Activated CD4-positive, alpha-beta T cell treated with anti-CD3 and anti-CD28 coated beads, Interleukin-2, Interleukin-4, amounts not matched to agents 100 ng/mL and 50 ng/mL, durations not matched to agents 16 hours and 8 hours (primary cell): ENCODE measurements at places on chromosomes 7 and 10.
A peak's percentile ranks its signal among the peaks of the same experiment; 100 is the strongest.

DNA sequence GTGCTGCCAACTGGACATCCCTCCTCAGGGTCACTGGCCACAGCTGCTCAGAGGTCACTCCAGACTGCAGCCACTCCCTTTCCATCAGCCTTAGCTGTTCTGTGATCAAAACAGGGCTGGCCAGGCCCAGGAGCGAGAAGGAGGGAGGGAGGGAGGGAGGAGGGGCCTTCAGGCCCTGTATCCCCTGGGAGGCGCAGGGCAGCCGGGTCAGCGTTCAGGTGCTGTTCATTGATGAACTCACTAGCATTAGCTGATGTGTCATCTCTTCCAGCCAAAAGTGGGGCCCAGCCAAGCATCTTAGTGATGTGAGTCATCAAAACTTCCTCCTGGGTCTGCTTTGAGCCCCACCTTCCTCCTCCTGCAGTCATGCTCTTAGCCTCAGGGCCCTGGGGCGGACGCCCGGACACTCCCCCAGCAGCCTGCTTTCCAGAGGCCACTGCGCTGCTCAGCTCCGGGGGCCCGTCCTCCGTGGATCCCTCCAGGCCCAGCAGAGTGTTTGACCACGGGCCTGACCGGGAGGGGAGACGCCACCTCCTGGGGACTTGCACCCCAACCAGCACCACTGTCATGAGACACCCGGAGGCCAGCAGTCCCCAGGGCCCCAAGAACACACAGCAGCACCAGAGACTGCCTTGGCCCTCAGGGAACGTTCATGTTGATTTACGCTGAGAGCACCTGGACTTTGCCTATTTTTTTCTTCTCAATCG lies 149.2 kb downstream of the PRKAG2 start:
- DNase-seq: peak; percentile 82

- DNase-seq: no peak
Observed at GRCh38 chr10:119031496-119032059, 2.1 kb downstream of the NANOS1 start.

DNA sequence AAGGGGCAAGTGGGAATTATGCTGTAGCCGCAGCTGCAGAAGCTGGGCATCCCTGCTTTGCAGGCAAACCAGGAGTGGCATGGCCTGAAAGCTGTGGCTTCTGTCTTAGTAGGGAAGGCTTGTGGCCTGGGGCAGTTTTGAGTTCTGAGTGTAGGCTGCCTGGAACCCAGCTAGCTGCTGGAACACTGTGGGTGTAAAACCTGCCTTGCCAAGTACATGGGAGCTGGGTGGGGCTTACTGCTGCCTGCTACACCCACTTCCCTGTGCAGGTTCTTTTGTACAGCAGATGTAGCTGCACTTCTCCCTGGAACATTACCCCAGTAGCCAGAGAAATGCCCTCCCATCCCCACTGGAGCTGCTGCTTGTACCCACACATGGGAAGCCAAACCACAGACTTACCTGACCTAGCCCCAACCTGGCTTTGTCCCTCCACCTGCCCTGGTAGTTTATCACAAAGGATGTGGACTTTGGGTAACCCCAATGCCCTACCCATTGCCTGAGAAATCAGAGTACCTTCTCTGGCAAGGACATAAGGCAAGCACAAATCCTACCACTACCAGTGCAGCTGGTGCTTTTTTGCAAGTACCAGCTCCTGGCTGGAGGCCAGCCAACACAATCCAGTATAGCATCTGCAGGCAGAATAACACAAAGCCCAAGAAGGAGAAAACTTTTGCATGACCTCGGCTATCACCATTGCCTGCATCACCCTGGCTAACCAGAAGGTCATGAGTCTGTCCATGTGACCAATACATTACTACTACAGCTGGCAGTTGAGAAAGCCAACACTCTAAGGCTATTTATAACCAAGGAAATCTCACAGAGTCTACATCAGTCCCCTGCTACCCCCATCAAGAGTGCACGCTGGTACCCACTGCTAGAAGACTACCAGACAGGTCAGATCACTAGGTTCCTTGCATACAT lies 26.5 kb upstream of the PPP1R3A start:
- DNase-seq: no peak

- DNase-seq: no peak
Observed at GRCh38 chr7:119890631-119891030, 382.3 kb upstream of the KCND2 start.

DNA sequence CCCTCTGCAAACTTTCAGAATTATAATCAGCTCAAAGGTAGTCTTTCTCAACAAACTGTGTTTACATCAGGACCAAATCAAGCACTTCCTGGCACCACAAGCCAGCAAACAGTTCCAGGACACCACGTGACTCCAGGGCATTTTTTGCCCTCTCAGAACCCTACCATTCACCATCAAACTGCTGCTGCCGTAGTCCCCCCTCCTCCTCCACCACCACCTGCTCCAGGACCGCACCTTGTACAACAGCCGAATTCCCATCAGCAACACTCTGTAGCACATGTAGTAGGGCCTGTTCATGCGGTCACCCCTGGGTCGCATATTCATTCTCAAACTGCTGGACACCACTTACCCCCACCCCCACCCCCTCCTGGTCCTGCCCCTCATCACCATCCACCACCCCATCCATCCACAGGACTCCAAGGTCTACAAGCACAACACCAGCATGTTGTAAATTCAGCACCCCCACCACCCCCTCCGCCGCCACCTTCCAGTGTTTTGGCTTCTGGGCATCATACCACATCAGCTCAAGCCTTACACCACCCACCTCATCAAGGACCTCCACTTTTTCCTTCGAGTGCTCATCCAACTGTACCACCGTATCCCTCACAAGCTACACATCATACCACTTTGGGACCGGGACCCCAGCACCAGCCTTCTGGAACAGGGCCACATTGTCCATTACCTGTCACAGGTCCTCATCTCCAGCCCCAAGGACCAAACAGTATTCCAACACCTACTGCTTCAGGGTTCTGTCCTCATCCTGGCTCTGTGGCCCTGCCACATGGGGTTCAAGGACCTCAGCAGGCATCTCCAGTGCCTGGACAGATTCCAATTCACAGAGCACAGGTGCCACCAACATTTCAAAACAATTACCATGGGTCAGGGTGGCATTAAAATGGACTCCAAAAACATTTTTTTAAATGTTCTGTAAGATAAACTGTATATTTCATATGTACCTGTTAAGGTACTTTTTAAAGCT lies 98.7 kb downstream of the KMT2E start:
- DNase-seq: no peak

GRCh38 chr10:75013007-75013406 lies 98.4 kb upstream of the SAMD8 start:
- no peak for DNase-seq

DNA sequence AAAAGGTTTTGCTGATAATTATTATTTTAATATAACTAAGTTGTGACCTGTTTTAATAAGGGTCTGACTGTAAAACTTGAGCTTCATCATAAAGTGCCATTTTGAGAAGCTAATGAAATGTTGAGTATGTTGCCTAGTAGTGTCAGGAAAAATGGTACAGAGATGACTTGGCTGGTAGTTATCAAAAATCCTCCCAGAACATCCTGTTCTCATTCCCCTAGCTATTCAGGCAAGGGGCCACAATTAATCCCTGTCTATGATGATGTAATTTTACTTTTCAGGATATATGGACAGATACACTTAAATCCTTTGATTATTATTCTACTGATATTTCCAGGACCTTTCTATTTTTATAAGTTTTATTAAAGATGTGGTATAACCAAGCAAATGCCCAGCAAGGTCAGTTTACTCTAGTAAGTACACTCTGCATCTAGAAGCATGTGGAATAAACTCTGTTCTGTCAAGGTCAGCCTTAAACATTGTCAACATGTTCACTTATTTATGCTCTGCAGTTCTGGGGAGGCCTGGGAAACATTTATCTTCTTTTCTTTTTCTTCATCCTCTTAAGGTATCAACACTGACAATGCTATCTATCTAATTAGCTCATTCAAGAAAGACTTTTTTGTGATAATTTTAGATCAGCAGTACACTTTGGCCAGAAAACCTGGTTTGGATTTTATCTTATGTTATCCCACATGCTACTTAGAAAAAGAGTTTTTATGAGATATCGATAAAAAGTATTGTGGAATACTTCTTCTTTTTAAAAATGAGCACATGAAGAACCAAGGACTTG lies 32.1 kb downstream of the BTRC start:
- DNase-seq: no peak

DNA sequence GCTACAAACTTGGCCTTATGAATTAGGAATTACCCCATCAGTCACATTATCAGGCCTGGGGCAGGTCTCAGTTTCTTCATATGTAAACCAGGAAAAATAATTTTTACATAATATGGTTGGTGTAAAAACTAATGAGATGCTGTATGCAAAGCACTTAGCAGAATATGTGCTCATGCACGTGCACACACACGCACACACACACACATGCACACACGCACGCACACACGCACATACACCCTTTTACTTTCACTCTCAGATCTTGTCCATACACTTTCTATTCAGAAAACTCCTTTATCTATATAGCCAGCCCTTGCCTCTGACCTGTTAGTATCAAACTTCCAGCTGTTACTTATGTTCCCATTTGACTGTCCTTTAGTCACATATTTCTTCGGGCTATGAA lies 92.7 kb downstream of the CREB5 start:
- no peak for DNase-seq

- DNase-seq: peak; percentile 25
Observed at GRCh38 chr10:14678637-14679036, 96.1 kb downstream of the FAM107B start.

DNA sequence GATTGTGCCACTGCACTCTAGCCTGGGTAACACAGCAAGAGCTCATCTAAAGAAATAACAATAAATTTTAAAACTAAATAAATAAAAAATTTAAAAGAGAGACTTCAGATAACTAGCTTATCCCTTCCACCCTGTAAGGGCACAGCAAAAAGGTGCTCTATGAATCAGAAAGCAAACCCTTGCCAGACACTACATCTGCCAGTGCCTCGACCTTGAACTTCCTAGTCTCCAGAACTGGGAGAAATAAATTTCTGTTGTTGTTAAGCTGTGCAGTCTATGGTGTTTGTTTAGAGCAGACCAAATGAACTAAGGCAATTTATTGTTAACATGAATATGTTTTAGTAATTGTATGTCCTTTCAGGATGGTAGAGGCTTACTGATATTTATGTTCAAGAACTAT lies 174.9 kb upstream of the TRIM24 start:
- DNase-seq: no peak

GRCh38 chr7:41145656-41146055 lies 557.2 kb downstream of the INHBA start:
- no peak for DNase-seq

DNA sequence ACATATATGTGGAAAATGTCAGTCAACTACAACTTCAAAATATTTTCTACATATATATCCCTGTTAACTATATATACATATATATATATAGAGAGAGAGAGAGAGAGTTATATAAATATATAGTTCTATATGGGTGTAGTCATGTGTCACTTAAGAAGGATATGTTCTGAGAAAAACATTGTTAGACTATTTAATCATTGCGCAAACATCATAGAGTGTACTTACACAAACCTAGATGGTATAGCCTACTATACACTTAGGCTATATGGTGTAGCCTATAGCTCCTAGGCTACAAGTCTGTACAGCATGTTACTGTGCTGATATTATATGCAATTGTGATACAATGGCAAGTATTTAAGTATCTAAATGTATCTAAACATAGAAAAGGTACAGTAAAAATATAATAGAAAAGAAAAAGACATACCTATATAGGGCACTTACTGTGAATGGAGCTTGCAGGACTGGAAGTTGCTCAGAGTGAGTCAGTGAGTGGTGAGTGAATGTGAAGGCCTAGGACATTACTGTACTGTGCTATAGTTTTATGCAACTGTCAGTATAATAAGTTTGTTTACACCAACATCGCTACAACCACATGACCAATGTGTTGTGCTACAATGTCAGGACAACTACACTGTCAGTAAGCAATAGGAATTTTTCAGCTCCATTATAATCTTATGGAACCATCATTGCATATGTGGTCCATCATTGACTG lies 18.0 kb upstream of the FGL2 start:
- DNase-seq: no peak

DNA sequence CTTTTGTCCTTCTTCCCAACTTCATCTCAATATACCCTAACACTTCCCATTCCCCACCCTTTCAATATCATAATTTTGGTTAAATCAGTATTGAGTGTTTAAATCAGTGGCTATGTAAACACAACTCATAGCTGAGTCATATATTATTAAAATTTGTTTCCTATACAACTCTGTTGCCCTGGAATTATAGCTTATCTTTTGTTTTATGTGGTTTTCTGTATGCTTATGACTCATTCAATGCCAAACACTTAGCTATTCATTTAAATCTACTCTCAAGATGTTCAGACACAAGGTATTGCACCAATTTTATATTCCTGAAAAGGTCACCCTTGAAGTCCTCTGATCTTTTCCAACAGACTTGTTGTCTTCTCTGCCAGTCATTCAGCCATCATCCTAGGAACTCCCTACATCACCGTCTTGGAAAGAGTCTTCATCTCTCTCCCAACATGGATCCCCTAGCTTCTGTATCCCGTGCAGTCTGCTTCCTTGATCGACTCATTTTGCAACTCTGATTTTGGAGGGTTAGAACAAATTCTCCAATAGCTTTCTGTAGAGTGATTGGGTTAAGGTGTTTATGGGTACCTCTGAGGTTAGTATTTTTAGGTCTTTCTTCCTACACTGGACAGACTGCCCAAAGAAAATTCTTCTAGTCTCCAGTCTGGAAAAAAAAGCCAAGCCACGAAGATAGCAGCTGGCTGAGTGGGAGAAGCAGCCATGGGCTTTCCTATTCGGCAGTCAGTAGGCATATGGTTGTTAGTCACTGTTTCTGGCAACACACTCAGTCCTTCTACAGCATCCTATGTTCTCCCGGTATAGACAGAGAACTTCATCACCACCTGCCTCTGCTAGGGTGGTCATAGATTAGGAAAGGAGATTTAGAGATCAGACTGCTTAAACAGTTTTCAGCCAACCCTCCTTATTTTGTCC lies 102.1 kb downstream of the CRPPA start:
- DNase-seq: no peak

- DNase-seq: no peak
Observed at GRCh38 chr7:49644396-49645166, 128.9 kb upstream of the VWC2 start.

- no peak for DNase-seq
Observed at GRCh38 chr10:4312051-4312835, 513.8 kb upstream of the AKR1E2 start.
